ENCODE measurements at places on chromosomes 12 and 14.

- no peak for DNase-seq
Measured at GRCh38 chr14:33352821-33353220, 414.1 kb downstream of the NPAS3 start.

GRCh38 chr14:53927171-53927570 lies 29.5 kb downstream of the BMP4 start:
- no peak for DNase-seq

- no peak for DNase-seq
Measured at GRCh38 chr12:65838330-65838976, 14.2 kb downstream of the HMGA2 start.

DNA sequence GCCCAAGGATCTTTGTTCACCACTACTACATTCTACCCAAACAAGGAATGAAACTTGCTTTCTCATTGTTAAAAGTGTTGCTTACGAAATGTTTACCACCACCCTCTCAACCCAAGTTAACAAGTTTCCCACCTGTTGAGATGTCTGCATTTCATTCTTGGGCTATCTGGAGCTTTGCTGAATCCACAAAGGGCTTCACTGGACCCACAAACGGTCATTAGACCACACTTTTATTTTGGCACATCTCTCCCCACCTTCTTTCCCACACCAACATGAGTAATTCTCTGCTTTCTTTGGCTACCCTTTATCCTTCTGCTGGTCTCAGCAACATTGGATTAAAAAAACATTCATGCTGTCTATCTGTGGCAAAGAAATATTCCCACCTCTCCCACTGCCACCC lies 78.0 kb downstream of the TMEM260 start:
- no peak for DNase-seq

DNA sequence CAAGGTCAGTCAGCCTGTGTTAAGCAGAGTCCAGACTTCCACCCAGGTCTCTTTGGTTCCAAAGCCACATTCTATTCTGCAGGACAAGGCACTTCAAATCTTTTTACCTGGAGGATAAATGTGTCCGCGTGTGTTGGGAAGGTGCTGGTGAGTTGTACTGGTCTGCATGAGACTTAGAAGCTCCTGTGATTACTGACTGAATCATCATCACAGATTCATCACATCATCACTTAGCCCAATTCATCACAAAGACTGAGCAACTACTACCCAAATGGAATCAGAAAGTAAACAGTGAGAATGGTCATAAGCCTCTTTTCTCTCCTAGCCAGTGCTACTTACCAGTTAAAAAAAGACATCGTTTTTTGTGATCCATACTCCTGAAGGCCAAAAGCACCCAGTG lies 5.3 kb downstream of the SLC15A5 start:
- DNase-seq, result no peak

- no peak for DNase-seq
Measured at GRCh38 chr14:74950795-74951442, 4.5 kb downstream of the PGF start.

DNA sequence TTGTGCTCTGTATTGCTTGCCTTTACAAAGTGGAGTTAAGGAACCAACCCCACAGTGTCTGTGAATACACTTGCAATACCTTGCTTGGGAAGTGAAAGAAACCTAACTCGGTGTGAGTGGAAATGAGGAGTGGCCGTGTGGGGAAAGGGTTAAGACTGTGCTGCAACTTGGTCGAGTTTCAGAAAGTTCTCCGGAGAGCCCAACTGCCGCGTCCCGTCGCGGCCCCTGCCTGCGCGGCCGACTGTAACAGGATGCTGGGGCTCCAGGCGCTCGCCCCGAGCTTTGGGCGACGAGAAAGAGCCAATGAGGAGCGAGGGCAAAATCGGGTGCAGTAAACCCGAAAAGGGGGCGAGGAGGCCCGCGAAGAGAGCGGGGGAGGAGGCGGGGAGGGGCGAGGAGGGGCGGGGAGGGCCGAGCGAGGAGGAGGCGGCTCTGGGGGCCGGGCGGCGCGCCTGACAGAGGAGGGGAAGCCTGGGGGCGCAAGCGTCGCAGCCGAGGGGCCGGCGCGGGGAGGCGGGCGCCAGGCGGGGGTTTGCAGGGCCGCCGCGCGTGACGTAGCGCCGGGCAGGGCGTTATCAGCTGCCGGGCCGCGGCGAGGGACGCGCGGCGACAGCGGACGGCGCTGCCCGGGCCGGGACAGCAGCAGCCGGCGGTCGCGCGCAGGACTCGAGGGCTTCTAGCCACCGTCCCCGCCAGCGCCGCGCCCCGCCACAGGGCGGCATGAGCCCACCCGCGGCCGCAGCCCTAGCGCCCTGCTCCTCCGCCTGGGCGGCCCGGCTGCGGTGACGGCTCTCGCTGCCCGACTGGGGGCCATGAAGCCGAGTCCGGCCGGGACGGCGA lies at the start of gene DACT1:
Gene DACT1 (plus strand): TSS at position 572 of the 840 bp plus-strand sequence. CDS start 241 bp downstream, at position 813.
- DNase-seq, result peak; percentile 54

GRCh38 chr12:52380271-52380694 lies 5.2 kb downstream of the KRT84 start:
- DNase-seq, result peak; percentile 46

GRCh38 chr14:103199124-103199523 lies 75.9 kb downstream of the TNFAIP2 start:
- DNase-seq, result no peak
